ENCODE measurements at places on chromosomes 6 and 20.

DNA sequence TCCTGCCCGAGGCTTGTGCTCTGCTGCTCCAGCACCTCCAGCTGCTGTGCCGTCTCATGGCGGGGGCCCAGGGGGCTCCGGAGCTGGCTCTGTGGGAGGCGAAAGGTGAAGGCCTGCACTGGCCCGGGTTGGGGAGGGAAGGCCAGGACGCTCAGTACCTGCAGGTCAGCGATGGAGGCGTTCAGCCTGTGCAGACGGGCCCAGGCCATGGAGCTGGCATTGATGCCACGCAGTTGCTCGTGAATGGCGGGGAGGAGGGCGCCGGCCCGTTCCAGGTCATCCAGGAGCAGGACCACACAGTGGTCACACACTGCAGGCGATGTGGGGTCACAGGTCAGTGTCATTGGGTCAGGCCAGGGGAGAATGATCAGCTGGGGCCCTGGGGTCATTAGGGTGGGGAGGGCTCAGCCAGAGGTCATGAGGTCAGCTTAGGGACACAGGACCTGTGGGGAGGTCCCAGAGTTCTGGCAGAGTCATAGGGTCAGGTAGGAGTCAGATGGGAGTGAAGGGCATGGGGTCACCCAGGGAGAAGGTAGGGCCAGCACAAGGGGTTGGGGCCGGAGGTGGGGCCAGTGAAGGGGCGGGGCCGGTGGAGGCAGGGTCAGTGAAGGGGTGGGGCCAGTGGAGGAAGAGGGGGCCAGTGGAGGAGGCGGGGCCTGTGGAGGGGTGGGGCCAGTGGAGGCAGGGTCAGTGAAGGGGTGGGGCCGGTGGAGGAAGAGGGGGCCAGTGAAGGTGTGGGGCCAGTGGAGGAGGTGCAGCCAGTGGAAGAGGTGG is 18.0 kb downstream of the ADRM1 start:
- DNase-seq, result no peak

DNA sequence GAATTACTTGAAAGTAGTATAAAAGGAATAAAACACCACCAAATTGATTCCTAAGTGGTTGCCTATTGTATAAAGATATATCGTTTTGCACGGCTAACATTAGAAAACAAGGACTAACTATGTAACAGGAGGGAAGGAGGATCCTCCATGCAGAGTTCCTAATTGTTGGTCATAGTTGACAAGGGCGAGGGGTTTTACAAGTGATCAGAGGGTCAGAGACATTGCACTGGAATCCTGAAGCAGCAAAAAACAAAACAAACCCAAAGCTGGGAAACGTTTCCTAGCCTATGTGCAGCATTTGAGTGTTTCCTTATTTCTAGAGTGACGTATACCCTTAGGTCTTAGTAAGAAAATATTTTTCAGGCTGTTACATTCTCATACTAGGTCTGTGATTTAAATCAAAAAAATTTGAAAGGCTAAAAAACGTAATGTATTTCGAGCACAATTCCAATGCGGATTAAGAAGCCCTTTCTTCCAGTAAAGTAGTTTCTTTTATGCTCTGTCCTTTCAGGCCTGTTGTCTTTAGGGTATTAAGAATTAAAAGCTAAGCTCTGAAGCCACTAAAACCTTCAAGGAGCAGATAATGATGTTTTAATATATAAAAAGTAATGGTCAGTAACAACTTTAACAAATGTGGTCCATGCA is 373.8 kb upstream of the MMS22L start:
- DNase-seq, result no peak

DNA sequence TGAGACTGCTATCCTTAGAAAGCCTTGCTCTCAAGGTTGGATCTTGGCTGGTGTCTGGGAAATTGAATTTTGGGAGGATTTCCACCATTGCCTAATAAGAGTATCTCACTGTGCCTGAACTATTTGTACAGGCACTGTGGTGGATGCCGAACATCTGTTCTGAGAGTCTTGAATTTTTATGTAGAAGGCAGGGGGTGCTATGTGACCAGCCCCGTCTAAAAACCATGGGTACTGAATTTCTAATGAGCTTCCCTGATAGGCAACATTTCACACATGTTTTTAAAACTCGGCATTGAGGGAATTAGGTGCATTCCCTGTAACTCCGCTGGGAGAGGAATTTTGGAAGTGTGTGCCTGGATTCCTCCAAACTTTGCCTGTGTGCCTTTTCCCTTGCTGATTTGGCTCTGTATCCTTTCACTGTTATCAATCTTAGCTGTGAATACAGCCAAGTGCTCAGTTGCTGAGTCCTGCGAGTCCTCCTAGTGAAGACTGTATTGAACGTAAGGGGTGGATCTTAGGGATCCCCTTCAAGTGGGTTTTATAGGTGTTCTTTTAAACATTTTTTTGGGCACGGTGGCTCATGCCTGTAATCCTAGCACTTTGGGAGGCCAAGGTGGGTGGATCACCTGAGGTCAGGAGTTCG is 27.6 kb upstream of the SCAF8 start:
- no peak for DNase-seq

- DNase-seq, result no peak
Observed at GRCh38 chr6:53828215-53828614, 33.4 kb downstream of the LRRC1 start.

DNA sequence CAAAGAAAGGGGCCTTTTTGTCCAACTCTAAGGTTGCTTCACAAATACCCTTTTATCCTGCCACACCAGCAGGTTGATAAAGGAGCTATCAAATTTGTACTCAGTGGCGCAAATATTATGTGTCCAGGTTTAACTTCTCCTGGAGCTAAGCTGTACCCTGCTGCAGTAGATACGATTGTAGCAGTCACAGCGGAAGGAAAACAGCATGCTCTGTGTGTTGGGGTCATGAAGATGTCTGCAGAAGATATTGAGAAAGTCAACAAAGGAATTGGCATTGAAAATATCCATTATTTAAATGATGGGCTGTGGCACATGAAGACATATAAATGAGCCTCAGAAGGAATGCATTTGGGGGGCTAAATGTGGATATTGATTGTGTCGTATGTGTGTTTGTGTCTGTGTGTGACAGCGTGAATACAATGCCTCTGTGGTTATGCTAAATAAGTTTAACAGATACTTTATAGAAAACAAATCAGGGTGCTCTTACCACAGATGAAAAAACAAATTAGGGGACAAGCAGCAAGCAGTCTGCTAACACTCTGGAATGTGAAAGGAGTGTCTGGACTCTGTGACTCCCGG is 33.6 kb downstream of the HM13 start:
- DNase-seq, result no peak

DNA sequence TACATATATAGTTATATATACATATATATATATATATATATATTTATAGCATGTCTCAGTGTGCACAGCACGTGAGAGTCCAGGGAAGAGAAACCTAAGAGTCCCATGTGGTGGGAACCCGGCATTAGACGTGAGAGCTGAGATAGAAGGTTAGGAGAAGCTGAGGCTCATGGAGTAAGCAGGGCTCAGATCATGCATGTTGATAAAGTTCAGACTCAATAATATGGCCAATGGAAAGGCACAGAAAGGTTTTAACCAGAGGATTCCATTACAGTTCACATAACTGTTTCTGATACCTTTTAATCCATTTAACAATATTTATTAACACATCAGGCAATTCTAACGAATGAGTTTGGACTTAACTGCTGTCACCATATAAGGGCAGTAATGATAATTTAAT is 143.4 kb downstream of the MYB start:
- DNase-seq, result no peak

GRCh38 chr6:7640607-7641577 is 50.9 kb downstream of the SNRNP48 start:
- no peak for DNase-seq

DNA sequence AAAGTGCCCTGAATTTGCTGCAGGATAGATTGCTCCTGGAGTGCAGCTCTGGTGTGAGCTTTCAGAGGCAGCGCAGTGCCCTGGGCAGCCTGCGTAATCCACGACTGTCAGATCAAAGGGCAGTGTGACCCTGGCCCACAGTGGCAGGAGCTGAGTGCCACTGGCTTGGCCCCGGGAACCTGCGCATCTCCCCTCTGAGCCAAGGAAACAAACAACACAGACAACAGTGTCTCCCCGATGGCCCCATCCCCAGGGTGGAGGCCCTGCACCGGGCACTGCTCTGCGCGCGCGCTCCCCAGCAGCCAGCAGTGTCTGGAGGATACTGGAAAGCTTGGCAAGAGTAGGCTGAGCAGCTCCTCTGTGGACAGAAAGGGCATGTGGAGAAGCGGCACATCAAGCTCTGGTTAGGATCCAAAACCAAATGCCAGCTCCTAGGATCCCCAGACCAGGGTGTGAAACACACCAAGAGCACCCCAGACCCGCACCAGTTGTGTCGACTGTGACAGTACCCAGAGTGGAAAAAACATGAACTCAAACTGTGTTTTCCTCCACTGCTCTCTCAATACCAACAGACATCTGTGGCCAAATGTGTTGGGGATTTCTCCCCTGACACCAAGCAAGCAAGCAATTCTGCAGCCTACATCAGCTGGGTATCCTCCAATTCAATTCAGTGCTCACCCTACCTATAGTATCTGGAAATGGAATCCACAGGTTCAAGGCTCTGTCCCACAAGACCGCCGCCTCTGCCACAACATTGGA is 26.7 kb downstream of the RBCK1 start:
- DNase-seq, result no peak

GRCh38 chr6:27720607-27721580 is 191.3 kb downstream of the OR2B2 start:
- no peak for DNase-seq

DNA sequence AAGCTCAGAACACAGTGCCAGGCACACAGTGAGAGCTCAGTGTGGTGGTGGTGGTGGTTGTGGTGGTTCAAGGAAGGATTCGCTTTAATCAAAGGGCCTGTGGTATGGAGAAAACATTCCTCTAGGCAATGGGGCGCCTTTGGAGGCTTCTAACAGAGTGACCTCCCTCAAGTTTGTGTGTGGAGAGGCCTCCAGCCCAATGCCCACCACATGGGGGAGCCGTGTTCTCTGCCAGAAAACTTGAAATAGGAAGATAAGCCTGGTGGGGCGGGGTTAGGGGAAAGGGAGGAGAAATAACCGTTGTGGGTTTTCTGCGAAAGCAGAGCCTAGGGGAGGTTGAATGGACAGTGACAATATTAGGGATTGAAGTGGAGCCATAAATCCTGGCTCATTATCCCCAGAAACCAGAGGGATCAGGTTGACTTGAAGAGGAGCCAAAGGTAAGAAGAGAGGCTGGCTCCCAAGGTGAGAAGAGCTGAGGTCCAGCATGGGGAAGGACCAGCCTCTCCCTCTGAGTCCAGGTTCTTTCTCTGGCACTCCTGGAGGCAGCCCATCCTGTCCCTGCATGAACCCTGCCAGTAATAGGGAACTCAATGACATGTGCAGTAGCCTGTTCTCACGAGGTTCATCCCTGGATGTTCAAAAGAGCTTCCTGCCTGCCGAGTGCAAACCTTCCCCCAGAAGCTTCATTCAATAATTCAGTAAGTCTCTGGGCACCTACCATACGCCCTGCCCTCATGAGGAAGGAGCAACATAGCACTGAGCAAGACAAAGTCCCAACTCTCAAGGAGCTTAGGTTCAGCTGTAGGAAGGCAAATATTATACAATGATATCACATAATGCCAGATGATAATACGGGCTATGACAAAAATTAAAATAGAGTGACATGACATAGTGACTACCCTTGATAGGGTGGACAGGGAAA is 51.4 kb downstream of the TGM2 start:
- no peak for DNase-seq

Data from stimulated activated CD8-positive, alpha-beta memory T cell treated with anti-CD3 and anti-CD28 coated beads, Interleukin-15, amount 100 ng/mL, for 24 hours (primary cell).